Fibroblast of lung (primary cell): ENCODE measurements at places on chromosomes 2 and 18. TPM values are rescaled to one million over a fixed set of nuclear protein-coding genes. Genes with fewer than 3 reads are reported as not detected.

Gene CHRNG
- not detected in 2 replicates for total RNA-seq

Gene ZDBF2
- 11.6 TPM in 2 replicates for total RNA-seq

DNA sequence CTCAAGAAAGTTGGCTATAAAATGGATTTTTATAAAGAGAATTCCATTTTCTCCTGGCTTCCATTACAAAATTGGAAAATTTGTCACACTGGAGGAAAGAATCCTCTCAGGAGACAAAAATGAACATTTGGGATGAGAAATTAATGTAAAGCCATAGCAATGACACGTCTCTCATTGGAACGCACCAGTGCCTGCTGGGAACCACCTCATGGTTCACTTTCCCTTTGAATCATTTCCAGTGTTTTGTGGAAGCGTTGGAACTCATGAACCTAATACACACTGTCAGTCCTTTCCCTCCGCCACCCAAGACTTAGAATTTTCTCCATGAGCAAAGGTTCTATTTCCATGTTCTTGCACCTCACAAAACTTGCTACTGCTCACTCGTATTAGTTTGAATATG, 21.0 kb upstream of the NRP2 start:
- H3K27me3 ChIP-seq = no peaks in the 10 kb centered on the region
- peak overlapping the region; percentile 58 for H3K27ac ChIP-seq
- no peaks in the 10 kb centered on the region for H3K36me3 ChIP-seq
- no peak for DNase-seq
- H3K4me1 ChIP-seq = peaks cover 20% of the 10 kb centered on the region
- H3K4me3 ChIP-seq = no peak overlapping the region

- no peak overlapping the region for H3K27ac ChIP-seq
- H3K36me3 ChIP-seq = no peaks in the 10 kb centered on the region
Measured at GRCh38 chr2:143885461-143885860, 634.5 kb downstream of the ZEB2 start.

- H3K4me1 ChIP-seq = no peaks in the 10 kb centered on the region
- H3K27me3 ChIP-seq = no peaks in the 10 kb centered on the region
- DNase-seq = peak; percentile 91
- no peak overlapping the region for H3K27ac ChIP-seq
Measured at GRCh38 chr18:40841467-40841866, 1113.6 kb upstream of the PIK3C3 start.

- H3K36me3 ChIP-seq = no peaks in the 10 kb centered on the region
- H3K27me3 ChIP-seq = no peaks in the 10 kb centered on the region
- no peaks in the 10 kb centered on the region for H3K4me1 ChIP-seq
- H3K27ac ChIP-seq = no peak overlapping the region
- H3K4me3 ChIP-seq = no peak overlapping the region
Measured at GRCh38 chr2:214293593-214293992, 117.3 kb upstream of the VWC2L start.

DNA sequence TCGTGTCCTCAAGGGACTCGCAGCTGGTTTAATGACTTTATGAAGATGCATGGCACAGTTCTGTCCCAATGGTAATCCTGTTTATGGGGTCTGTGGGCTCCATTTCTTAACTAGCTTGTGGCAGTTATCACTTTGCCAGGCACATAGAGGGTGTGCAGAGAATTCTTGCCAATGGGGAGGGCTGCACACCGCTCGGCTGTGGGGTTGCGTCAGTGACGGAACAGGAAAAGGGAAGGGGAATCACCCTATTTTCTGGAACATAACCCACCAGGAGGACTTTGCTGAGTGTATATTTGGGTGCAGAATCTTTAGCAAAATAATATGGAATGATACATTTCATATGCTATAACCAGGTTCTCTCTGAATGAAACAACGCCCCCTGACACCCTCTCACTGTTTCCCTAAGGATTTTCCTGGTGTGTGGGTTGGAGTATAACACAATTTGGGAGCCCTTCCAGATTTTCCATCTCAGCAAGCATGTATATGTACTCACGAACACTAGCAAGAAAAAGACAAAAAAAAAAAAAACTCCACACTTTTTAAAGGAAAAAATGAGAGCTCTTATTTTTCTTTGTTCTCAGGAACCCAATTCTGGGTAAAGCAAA, 43.9 kb upstream of the TRIB2 start:
- H3K4me1 ChIP-seq = no peaks in the 10 kb centered on the region
- no peaks in the 10 kb centered on the region for H3K36me3 ChIP-seq
- no peak for DNase-seq

DNA sequence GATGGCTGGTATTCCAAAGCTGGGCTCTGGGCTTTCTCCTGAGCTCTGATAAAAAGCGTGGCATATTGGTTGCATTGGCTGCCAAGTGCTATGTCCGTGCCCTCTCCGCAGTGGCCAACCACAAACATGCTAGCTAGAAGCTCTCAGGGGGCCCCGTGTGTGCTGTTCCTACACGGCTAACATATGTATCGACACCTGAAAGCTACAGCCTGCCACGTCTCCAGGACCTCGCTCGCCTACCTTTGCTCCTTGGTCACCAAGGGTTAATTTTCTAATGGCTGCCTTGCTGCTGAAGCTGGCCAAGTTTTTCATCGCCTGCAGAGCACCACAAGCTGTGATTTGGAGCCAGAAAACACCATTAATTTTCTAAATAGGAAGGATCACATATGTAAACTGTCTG, 888.4 kb downstream of the BCL11A start:
- no peak overlapping the region for H3K27ac ChIP-seq
- DNase-seq = no peak
- no peaks in the 10 kb centered on the region for H3K27me3 ChIP-seq
- no peaks in the 10 kb centered on the region for H3K36me3 ChIP-seq

DNA sequence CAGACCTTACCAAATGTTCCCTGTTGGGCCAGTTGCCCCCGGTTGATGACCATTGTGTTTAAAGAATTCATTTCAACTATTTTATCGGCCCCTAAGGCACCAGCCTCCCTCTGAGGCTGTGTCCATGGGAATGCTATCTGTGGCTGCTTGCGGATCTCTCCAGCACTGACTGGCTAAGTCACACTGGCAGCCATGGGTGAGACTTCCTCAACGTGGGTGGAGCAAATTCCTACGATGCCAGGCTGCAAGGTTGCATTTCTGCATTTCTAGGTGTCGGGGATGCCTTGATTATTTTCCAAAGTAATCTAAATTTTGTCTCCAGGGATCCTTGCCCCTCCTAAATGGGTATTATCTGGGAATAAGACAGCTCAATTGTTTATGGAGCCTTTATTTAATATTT, 6.2 kb downstream of the CXCR4 start:
- H3K4me1 ChIP-seq = no peaks in the 10 kb centered on the region
- H3K27me3 ChIP-seq = peaks cover 10% of the 10 kb centered on the region
- H3K4me3 ChIP-seq = no peak overlapping the region
- no peak overlapping the region for H3K27ac ChIP-seq

DNA sequence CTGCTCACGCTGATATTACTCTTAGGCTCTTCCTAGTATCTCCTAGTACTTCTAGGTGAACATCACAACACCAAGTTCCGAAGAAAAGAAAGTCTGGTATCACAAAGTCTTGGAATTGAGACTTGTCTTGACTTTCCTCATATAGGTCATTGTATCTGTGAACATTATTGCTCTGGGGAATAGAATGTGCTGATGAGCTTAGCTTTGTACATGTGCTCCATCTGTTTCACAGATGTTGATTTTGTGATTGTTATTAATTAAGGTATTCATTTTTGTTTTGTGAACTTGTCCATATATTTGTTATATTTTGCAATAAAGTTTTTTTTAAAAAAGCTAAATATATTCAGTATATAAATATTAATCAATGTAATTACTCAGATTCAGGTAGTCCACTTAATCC, 111.7 kb downstream of the BABAM2 start:
- no peak overlapping the region for H3K4me3 ChIP-seq
- DNase-seq = no peak
- no peaks in the 10 kb centered on the region for H3K4me1 ChIP-seq
- H3K36me3 ChIP-seq = no peaks in the 10 kb centered on the region
- no peaks in the 10 kb centered on the region for H3K27me3 ChIP-seq

- no peak for DNase-seq
- H3K4me3 ChIP-seq = no peak overlapping the region
- no peaks in the 10 kb centered on the region for H3K27me3 ChIP-seq
- no peak overlapping the region for H3K27ac ChIP-seq
- H3K4me1 ChIP-seq = no peaks in the 10 kb centered on the region
- no peaks in the 10 kb centered on the region for H3K36me3 ChIP-seq
Measured at GRCh38 chr18:69705987-69706386, 241.7 kb downstream of the CD226 start.

DNA sequence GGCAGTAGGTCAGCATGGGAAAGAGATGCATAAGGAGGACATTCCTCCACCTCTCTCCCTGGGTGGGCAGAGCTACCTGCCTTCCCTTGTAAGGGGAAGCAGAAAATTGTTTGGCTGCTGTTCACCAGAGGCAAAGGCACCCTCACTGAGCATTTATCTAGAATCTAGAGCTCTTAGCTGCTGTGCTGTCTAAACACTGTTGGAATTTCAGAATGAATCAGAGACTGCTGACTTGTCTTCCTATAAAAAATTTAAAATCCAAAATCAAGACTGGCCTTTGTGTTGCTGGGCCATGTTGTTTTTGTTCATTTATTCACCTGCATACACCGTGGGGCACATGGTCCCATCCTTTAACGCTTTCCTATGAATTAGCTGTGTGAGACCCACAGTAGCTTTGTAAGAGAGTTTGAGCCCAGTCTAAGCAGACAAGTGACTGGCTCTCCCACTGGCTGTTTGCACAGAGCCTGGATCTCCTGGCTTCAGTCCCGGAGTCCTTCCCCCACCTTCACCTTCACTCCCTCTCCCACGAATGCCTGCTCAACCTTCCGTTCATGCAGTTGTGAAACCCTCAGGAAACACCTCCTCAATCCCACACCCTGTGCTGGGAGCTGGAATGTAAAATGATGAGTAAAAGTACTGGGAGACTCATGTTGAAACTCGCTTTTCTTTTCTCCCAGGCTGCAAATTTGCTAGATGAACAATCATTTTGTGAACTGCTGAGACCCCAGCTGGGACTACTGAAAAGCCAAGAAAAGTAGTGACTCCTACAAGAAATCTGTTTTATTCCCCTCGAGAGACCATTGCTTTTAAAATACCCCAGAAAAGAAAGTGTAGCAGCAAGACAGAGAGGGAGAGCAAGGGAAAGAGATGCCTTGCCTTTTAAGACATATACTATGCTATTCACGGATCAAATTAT, 76.2 kb downstream of the FAM168B start:
- no peak overlapping the region for H3K27ac ChIP-seq
- H3K36me3 ChIP-seq = no peaks in the 10 kb centered on the region
- H3K4me1 ChIP-seq = no peaks in the 10 kb centered on the region
- no peak for DNase-seq

DNA sequence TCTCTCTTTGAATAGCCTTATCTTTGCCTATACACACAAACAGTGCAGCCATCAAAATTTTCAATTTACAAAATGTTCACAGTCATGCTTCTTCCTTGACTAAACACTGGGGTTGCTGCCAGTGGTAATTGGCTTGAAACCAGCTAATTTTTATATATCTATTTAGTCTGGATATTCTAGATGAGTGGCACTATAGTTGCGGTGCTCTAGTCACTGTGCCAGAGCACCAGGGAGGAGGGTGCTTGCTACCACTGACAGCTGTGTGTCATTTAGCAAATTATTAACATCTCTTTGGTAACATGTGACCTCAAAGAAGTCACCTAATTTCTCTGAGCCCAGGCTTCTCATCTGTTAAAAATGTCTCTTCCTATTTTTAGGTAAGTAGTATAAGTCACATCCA, 130.4 kb downstream of the MEIS1 start:
- peaks cover 23% of the 10 kb centered on the region for H3K4me1 ChIP-seq
- H3K36me3 ChIP-seq = peaks cover 7% of the 10 kb centered on the region
- H3K27ac ChIP-seq = no peak overlapping the region
- H3K4me3 ChIP-seq = no peak overlapping the region
